ENCODE measurements at places on chromosomes 3 and 15.

GRCh38 chr15:50057196-50057595, 61.8 kb downstream of the ATP8B4 start:
- DNase-seq: no peak

- no peak for DNase-seq
These were observed 194.3 kb downstream of the BCHE start for GRCh38 chr3:165642761-165643420.

DNA sequence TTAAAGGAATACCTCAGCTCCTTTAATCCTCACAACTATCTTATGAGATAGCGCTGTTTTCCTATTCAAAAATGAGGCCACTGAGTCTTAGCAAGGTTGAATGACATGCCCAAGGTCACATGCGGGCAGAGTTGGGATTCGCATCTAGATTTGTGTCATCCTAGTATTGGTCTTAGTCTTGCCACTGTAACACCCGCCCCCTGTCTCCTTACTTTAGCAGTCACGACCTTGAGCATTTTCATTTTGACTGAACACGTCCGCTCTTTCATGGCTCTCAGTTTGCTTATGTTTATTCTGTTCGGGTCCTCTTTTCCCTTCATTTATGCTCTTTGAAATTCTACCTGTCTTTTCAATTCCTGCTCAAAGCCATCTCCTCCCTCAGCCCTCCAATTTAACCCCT, 112.5 kb upstream of the CADPS start:
- no peak for DNase-seq

DNA sequence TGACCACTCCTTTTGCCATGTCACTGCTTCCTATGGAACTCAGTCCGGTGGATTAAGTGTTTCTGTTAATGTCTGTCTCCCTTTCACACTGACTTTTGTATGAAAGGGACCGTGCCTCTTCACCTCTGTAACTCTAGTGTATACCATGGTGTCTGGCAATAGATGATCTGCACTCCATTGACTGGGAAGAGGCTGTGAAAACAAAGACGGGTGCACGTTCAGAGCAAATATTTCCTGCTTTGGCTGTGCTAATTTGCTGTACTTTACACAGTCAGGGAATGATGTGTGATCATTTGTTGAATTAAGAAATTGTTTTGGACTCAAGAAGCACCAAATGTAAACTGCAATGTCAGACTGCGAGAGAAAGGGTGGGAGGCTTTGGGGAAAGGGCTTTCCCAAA, 315.2 kb downstream of the RORA start:
- no peak for DNase-seq

GRCh38 chr15:45113380-45113990, 487 bp downstream of the DUOX2 start:
- DNase-seq: no peak

- DNase-seq: peak; percentile 62
These were observed 64.8 kb downstream of the BOC start for GRCh38 chr3:113275929-113276750.

DNA sequence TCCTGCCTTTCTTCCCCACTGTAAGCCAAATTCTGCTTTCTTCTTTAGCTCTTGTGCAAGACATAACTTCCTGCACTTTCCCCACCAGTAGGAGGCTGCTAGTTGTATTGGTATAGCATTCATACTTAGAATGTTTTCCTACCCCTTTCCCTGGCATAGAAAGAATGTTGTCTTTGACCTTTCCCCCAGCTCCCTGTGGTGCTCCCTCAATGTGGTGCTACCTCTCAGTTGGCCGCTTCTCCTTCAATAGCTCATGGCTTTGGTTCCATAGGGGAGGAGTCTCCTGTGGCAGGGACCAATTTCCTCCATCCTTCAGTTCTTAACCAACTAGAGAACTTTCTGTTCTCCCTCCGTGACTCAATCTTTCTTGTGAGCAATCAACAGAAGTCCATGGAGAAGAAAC, 67.5 kb upstream of the AKAP13 start:
- no peak for DNase-seq

DNA sequence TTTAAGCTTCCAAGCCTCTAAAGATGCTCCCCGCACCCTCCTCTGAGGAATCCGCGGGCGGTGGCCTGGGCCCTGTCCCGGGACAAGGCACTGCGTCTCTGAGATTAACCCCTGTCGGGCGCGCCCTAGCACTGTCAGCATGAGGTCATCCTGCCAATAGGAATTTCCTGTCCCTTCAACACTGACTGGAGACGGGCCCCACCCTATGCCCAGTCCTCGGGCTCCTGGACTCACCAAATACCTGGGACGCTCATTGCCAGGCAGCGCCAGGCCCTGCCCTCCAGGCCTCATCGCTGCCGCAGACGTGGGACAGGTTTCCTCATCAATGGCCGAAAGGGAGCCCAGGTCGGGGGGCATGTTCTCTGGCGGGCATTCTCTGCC, 67.6 kb upstream of the SH3GL3 start:
- DNase-seq: no peak

GRCh38 chr3:141940194-141940776, 63.8 kb downstream of the ATP1B3 start:
- peak; percentile 47 for DNase-seq

DNA sequence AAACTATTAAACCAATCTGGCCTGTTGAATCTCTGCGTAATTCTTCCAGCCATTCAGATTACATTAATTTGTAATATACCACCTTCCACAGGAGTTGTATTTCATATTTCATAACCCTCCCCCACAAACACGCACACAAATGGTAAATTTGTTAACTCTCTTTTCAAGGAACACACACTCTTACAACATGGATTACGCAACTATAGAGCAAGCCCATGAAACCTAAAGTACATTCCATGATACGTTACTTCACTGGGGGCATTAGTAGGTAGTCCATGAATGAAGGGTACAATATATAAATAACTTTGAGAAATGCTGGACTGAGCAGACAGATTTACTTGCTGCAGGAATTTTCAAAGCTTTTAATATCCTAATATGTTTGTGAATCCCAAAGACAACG, 65.0 kb downstream of the TRIM69 start:
- no peak for DNase-seq

DNA sequence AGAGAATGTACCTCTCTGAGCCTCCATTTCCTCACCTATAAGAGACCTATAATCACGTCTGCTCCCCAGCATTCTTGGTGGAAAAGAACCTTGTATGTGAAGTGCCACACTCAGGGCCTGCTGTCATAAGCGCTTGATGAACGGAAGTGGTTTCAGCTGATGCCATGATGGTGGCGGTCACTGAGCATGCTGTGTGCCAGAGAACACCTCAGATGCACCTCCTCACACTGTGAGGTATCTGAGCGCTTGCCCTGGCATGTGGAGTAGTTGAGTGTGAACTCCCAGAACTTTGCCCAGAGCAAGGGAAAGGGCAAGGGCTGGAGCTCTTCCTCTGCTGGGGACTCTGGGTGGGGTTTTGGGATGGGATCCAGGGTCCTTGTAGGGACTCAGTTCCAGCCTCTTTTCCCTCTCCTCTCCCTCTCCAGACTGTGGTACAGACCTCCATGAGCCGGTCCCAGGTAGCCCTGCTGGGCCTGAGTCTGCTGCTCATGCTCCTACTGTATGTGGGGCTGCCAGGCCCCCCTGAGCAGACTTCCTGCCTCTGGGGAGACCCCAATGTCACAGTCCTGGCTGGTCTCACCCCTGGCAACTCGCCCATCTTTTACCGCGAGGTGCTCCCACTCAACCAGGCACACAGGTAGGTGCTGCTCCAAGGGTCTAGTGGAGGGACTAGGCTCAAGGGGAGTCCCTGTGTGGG, 2.7 kb downstream of the ABHD14A start:
- DNase-seq: no peak
